ENCODE measurements at places on chromosomes 16 and 17.

DNA sequence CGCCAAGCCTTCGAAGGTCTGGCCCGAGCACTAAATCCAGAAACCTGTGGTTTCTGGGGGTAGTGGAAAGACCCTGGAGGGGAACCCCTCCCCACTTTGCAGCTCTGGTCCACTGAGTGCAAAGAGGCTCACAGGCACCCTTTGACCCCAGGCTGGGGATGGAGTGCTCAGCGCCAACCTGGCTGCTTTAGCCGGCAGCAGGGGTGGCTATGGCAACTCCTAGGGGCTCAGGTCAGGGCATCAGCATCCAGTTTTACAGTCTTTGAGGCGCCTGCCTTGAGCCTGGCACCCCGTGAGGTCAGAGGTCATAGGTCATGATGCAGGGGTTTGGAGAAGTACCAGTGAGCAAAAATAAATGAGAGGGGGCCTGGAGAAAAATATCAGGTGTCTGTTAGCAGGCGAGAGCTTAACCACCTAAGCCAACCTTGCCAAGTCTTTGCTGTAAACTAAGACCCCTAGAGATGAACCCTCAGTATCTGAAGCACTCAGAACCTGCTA is 17.9 kb downstream of the CA7 start:
- DNase-seq = no peak

GRCh38 chr17:4142107-4142900 is 526 bp downstream of the ZZEF1 start:
- peak; percentile 26 for DNase-seq

GRCh38 chr16:65509172-65509571 is 387.3 kb upstream of the CDH11 start:
- DNase-seq = no peak

- DNase-seq = no peak
Observed at GRCh38 chr17:31568121-31568520, 176.6 kb downstream of the RAB11FIP4 start.

GRCh38 chr16:89576153-89577054 is 846 bp downstream of the CPNE7 start:
- no peak for DNase-seq

- no peak for DNase-seq
Observed at GRCh38 chr16:62036802-62037135, 531 bp upstream of the CDH8 start.

GRCh38 chr16:86883583-86884389 is 305.4 kb downstream of the FOXL1 start:
- DNase-seq = no peak

DNA sequence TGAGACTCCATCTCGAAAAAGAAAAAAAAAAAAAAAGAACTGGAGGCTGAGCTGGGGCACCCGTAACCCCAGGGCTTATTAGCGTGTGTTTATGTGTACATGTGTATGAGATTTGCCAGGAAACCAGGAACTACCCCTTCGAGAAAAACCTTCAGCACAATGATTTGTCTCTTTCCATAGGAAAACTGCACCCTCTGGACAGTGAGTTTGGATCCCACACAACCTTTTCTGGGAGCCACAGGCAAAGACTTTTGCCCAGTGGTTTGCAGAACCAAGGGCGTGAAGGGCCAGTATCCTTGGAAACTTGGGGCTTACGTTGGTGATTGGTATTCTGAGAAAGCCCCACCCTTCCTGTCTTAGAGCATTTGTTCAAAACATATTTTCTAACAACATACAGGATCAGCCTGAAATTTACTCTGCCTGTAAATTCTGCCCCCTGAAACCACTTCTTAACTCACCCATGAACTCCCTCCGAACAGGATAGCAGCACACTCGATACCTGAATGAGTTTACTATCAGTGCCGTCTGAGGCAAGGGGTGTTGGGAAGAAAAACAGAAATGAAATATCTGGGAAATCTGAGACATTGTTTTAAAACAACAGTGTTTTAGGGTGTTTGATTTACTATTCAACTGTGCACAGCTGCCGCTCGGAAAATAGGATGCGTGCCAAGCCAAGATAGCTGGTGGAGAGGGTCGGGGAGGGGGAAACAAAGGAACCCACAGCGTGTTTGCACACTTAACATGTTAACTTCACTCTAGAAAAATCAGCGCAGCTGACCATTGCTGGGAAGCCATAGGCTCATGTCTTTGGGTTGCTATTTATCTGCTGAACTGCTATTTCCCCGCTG is 40.2 kb upstream of the MAF start:
- peak; percentile 3 for DNase-seq

DNA sequence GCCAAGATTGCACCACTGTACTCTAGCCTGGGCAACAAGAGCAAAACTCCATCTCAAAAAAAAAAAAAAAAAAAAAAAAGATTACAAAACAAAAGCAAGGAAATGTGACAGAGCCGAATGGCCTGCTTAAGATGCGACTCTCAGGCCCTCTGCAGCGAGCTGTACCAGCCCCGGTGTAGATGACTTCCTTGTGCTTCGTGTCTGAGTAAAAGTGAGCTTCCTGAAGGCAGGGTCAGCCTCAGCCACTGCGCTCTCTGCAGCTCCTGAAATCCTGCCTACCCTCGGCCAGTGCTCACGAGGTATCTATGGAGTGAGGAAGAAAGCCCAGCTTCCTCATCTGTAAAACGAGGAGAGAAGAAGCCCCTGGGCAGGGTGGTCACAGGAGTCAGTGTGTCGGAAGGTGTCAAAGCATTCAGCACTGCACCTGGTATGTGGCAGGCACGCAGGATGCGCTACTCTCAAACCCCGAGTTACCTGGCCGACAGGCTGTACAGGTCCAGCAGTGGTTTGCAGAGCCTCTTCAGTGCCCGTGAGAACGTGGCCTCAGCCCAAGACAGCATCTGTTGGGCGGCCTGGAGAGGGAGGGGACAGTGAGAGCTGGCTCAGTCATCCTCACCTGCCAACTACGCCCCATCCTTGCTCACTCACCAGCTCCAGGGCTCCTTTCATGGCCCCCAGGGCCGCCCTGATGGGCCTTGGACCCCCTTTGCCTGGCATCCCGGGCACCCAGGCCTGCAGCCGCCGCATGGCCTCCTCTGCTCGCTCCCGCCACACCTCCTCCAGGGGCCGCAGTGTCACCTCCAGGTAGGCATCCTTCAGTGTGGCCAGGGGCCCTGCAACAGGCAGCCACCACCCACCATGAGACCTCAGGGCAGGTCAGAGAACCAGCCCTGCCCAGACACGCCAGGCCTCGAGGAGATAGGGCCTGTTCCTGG is 44.6 kb downstream of the RMI2 start:
- no peak for DNase-seq
